Vagina (tissue), 2 donors: ENCODE measurements at places on chromosomes 6 and 20. TPM values are rescaled to one million over a fixed set of nuclear protein-coding genes. Genes with fewer than 3 reads are reported as not detected.

Gene PTCHD4
- not detected for total RNA-seq

Gene NR2E1
- not detected for total RNA-seq

Gene DEFB125
- total RNA-seq: not detected

DNA sequence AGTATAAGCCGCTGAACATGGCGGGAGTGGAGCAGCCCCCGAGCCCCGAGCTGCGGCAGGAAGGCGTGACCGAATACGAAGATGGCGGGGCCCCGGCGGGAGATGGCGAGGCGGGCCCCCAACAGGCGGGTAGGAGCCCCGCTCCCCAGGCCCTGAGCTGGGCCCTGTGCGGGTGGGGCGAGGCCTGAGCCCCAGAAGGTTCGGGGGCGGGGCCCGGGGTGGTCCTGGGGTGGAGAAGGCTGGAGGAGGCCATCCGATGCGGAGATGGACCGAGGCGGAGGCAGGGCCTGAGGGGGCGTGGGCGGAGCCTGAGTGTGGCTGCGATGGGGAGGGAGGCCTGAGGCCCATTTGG, 7.1 kb downstream of the L3MBTL1 start:
- H3K27ac ChIP-seq: peak overlapping the region; percentile 64
- H3K27me3 ChIP-seq: no peaks in the 10 kb centered on the region
- H3K36me3 ChIP-seq: no peaks in the 10 kb centered on the region

- peaks cover 14% of the 10 kb centered on the region for H3K4me1 ChIP-seq
- no peak overlapping the region for H3K4me3 ChIP-seq
- H3K36me3 ChIP-seq: no peaks in the 10 kb centered on the region
Observed at GRCh38 chr20:58625585-58625984, 25.5 kb upstream of the STX16 start.

DNA sequence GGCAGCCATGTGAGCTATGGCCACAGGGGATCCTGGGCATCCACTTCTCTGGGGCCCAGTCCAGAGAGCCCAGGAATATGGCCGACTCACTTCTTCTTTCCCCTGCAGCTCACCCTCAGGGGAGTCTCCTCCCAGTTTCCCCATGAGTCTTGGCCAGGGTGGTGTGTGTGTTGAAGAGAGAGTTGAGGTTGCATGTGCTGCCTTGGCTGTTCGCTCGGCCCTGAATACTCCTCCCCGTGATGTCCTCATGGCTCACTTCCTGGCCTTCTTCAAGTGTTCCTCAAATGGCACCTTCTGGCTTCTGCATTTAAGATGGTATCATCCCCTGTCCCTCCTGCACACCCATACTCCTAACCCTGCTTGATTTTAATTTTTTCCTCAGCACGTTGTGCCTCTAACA, 3.2 kb upstream of the TREML1 start:
- H3K27ac ChIP-seq: no peak overlapping the region
- no peaks in the 10 kb centered on the region for H3K4me1 ChIP-seq
- H3K4me3 ChIP-seq: no peak overlapping the region
- DNase-seq: peak; percentile 77
- no peaks in the 10 kb centered on the region for H3K36me3 ChIP-seq

DNA sequence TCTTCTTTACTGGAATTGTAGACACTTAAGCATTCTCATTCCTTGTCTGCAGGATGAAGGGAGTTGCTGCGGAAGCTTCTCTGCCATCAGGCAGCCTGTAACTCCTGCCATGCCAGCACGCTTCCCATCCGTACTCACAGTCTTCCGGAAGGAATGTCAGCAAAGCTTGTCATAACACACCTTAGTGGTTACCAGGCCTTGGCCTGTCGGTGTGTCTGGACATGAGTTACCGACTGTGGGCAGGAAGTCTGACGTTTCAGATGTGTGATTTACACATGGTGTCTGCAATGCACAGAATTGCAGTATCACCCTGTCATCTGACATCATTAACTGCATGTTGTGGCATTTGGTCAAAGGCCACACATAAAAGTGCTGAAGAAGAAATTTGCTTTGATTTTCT, 102.2 kb downstream of the SLC24A3 start:
- no peaks in the 10 kb centered on the region for H3K27me3 ChIP-seq
- H3K36me3 ChIP-seq: no peaks in the 10 kb centered on the region

- H3K27ac ChIP-seq: no peak overlapping the region
- no peaks in the 10 kb centered on the region for H3K36me3 ChIP-seq
- DNase-seq: no peak
- H3K4me1 ChIP-seq: no peaks in the 10 kb centered on the region
Observed at GRCh38 chr20:52536040-52536439, 344.5 kb upstream of the ZFP64 start.

DNA sequence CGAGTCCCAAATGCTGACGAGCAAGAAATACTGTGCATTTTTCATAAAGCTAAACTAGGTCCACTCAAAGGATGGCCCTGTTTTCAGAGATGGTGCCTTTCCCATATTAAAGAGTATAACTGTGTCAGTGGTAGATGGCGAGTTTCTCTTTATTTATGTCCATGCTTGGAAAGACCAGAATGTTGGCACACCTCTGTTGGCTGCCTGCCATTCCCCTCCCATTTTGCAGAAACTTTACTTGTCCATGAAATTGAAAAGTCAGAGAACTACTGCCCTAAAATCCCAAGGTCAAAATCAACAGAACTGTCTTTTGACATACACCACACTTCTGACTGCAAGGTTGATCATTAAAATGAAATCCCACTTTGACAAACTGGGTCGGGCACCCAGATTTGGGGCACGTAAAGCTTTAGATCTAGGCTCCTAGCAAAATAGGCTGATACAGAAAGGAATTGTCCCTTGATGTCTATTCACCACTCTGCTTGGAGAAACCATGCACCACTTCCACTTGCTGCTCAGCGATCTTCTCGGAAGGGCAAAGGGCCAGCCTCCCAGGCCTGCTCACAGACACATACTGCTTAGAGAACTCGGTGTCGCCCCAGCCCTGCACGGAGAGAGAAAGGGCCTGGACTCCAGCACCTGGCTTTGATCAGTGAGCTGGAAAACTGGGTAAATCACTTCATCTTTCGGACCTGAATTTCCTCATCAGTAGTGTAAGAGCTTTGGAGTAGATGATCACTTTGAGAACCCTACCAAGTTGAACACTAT, 130.0 kb downstream of the AGPAT4 start:
- peak; percentile 79 for DNase-seq
- H3K27ac ChIP-seq: no peak overlapping the region
- H3K27me3 ChIP-seq: no peaks in the 10 kb centered on the region

DNA sequence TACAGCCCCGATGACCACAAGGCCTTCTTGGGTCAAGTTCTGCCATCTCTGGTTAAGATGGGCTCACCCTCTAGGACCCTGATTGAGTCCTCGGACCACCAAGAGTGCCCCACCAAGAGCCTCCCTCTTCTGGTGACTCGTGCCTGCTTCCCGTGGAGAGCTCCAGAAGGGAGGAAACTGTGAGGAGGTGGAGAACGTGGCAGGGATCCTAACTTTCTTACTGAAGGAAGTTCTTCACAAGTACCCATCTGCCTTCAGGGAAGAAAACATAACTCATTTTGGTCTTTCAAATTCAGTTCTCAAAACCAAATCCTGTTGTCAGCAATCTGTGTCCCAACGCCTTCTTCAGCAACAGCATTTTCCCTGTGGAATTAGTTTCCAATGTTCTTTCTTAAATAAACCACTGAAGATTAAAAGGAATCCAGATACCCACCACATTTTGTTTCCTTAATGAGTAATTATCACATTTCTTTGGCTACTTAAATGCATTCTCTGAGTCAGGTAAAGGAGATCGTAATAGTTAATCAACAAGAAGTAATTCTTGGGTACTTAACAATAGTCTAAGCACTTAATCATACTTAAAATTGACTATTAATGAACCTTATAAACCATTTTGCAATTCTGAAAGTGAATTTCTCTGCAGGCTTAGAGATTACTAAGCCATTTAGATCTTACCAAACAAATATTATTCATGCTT, 185.8 kb upstream of the SGK1 start:
- no peaks in the 10 kb centered on the region for H3K4me1 ChIP-seq
- H3K36me3 ChIP-seq: no peaks in the 10 kb centered on the region
- DNase-seq: no peak
- H3K27ac ChIP-seq: peak overlapping the region; percentile 53
- no peak overlapping the region for H3K4me3 ChIP-seq

- H3K36me3 ChIP-seq: no peaks in the 10 kb centered on the region
- no peak overlapping the region for H3K27ac ChIP-seq
- DNase-seq: no peak
- H3K4me3 ChIP-seq: no peak overlapping the region
- no peaks in the 10 kb centered on the region for H3K4me1 ChIP-seq
Observed at GRCh38 chr6:113842165-113842564, 15.0 kb upstream of the MARCKS start.

- no peaks in the 10 kb centered on the region for H3K36me3 ChIP-seq
- no peak overlapping the region for H3K27ac ChIP-seq
- DNase-seq: no peak
- H3K4me3 ChIP-seq: no peak overlapping the region
Observed at GRCh38 chr20:55057779-55058415, 582.5 kb downstream of the DOK5 start.

DNA sequence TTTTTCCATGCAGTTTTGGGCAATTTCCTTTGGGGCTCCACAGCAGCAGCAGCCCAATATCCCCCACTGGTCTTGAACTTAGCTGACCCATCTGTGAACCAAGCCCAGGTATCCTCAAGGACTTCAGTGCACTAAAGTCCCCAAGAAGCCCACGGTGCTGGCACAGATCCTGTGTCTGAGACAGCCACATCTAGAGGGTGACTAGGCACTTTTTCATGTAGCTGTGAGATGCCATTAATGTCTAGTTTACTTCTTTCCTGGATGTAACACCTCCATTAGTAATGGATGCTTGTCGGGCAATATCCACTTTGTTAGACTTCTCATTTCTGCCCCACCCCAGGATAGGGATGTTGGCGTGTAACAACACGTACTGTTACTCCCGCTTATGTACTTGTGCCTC, 176.2 kb upstream of the PROKR2 start:
- no peak overlapping the region for H3K27ac ChIP-seq
- H3K4me3 ChIP-seq: no peak overlapping the region
- H3K36me3 ChIP-seq: no peaks in the 10 kb centered on the region
- DNase-seq: no peak

DNA sequence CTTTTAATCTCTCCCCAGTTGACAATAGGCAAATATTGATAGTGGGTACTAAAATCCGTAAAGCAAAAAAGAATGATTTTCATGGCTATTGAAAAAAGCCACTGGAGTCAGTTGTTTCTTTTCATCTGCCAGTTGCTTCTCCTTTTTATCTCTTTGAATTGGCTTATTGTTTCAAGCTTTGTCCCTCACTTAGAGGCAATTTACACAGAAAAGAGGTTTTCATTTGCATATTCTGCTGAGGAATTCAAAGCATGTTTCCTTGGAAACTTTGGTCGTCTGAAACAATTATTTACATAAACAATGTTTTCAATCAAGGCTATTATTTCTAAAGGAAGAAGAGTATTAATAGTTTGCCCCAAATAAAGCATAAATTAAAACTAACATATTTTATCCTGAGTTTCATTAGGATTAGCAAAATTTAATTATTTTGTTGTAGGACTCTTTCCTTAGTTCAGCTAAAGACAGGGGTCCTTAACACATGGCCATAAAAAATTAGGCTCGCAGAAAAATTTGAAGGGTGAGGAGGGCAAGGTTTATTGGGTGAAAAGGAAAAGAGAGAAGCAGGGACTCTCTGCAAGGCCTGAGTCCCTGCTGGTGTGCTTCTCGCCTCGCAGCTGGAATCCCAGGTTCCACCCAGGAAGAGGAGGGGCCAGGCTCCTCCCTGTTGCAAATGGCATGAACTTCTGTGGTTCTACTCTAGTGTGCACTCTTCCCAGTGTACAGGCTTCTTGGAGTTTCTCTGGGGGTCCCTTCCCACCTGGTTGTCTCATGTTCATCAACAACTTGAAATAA, 138.8 kb upstream of the LAMA2 start:
- no peaks in the 10 kb centered on the region for H3K36me3 ChIP-seq
- H3K27ac ChIP-seq: no peak overlapping the region
- no peak overlapping the region for H3K4me3 ChIP-seq
- DNase-seq: no peak

DNA sequence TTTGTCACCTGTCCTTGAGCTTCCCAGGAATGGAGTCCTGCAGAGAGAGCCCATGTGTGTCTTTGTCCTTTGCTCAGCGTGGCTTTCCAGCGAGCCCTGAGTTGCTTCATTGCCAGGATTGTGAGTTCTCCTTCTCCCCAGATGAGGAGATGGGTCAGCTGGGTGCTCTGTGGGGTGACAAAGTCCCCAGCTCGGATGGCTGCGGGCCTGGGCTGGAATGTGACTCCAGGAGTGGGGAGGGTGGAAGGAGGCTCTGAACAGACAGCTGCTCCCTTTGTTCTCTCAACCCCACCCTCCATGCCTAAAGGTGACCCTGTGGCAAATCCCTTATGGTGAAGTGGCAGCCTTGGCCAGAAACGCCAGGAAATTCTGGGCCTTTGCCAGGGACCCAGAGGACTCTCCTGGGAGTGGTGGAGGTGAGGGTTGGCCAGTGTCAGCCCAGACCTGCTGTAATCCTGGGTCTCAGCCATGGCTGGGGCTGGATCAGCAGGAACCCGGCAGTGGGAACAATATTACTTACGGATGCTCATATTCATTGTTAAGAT, 44.4 kb upstream of the CST5 start:
- no peaks in the 10 kb centered on the region for H3K27me3 ChIP-seq
- H3K4me3 ChIP-seq: no peak overlapping the region
- peaks cover 4% of the 10 kb centered on the region for H3K4me1 ChIP-seq
- no peak overlapping the region for H3K27ac ChIP-seq

- H3K4me3 ChIP-seq: no peak overlapping the region
- peak overlapping the region; percentile 31 for H3K27ac ChIP-seq
- H3K4me1 ChIP-seq: peaks cover 28% of the 10 kb centered on the region
- DNase-seq: no peak
Observed at GRCh38 chr6:155274106-155274505, 10.3 kb downstream of the CLDN20 start.

DNA sequence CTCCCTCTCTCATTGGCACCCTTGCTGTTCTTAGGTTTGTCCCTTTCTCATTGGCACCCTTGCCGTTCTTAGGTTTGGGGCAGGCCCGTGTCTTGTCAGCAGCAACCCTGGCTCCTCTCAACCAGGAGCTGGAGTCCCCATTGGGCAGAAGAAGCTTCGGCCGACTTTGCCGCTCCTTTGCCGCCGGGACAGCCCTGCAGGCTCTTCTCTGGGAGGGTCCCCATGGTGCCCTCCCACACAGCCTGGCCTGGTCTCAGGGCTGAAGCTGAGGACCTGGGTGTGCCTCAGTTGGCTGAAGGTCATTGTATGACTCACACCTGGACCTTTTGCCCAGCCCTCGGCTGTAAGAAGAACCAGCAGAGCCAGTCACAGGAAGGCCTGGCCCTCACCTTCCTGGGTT, 59.6 kb downstream of the PPP1R14C start:
- no peaks in the 10 kb centered on the region for H3K4me1 ChIP-seq
- no peak for DNase-seq
- no peaks in the 10 kb centered on the region for H3K27me3 ChIP-seq

- peak overlapping the region; percentile 72 for H3K27ac ChIP-seq
- H3K4me1 ChIP-seq: peaks cover 32% of the 10 kb centered on the region
- H3K4me3 ChIP-seq: no peak overlapping the region
- no peak for DNase-seq
- no peaks in the 10 kb centered on the region for H3K27me3 ChIP-seq
- no peaks in the 10 kb centered on the region for H3K36me3 ChIP-seq
Observed at GRCh38 chr6:156963712-156964700, 186.8 kb downstream of the ARID1B start.

GRCh38 chr6:95240514-95240913, 336.8 kb upstream of the MANEA start:
- H3K27me3 ChIP-seq: no peaks in the 10 kb centered on the region
- no peak overlapping the region for H3K4me3 ChIP-seq
- no peaks in the 10 kb centered on the region for H3K36me3 ChIP-seq
- H3K4me1 ChIP-seq: no peaks in the 10 kb centered on the region
- DNase-seq: no peak
- H3K27ac ChIP-seq: no peak overlapping the region

- H3K4me1 ChIP-seq: no peaks in the 10 kb centered on the region
- H3K27ac ChIP-seq: no peak overlapping the region
- no peak for DNase-seq
Observed at GRCh38 chr6:93746892-93747291, 327.5 kb upstream of the EPHA7 start.
